ENCODE measurements at places on chromosomes 6 and 20.

GRCh38 chr6:132209351-132209750 lies 191.9 kb downstream of the MOXD1 start:
- DNase-seq: no peak

GRCh38 chr6:132725471-132725870 lies 11.6 kb upstream of the VNN1 start:
- DNase-seq: no peak

GRCh38 chr6:127148511-127148910 lies 30.0 kb downstream of the RSPO3 start:
- DNase-seq: no peak

DNA sequence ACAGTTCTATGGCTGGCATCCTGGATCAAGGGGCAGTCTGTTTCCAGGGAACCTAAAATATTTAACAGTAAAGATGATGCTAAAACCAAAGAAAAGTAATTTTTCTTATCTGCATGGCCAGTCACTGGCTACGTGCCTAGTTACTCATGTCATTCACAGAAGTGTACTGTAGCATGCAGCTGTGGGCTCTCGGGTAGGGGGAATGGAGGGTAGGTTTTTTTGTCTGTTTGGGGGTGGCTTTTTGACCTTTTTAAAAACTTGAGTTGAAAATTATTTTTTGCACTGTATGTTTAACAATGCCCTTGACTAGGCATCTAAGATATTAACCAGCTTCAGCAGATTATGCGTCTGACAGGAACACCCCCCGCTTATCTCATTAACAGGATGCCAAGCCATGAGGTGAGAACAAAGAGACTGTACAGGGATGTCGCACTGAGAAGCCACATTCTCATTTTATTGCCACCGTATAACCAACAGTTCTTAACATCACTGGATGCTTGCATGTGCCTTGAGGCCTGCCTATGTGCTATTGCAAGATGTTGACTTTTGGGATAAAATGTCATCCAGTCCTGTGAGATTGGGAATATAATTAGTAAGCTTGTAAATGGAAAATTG lies 30.3 kb upstream of the MAPK13 start:
- peak; percentile 19 for DNase-seq

GRCh38 chr6:41077536-41077935 lies 4.8 kb downstream of the NFYA start:
- DNase-seq: no peak

DNA sequence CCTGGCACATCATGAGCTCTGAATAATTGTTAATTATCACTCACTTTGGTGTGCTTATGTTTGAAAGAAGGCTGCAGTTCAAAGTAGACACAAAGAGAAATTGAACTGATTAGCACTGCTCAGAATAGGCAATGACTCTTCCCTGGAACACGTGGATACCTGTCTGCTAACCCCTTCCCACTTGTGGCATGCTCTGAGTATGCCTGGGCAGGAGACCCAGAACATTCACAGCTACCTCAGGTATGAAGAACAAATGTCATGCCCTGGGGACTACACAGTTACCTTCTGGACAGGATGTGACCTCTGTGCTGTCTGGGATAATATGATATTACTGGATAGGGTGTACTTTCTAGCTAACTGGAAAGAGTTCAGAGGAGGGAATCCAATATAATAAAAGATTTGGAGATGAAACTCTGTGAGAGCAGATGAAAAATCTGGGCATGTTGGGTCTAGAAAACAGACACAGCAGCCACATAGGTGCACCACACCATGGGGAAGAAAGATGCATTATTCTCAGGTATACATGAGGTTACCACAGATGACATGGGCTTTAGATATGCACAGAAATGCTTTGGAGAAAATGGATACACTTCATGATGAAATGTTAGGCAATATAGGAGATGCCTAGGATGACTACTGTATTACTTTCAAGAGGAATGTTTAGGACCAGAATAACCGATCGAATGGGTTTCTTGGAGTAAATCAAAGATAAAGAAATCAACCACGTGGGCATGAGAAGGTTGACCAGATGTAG lies 324.2 kb upstream of the PREP start:
- no peak for DNase-seq

GRCh38 chr6:35419417-35419816 lies 32.7 kb upstream of the FANCE start:
- no peak for DNase-seq

DNA sequence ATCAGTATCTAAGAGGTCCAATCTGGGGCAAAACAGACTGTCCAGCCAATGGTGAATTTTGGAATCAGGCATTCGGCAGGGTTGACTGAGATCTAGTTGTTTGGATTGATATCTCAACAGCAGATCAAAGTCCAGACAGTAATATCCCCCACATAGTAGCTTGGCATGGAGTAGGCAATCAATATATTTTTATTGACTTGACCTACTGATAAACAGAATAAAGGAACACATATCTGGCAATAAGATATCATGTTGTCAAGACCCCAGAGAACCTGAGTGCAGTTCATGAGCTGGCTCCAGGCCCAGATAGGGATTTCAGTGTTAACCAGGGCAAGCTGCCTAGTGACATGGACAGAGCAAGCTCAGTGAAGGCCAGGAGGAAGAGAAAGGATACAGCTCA lies 34.4 kb downstream of the TNFAIP3 start:
- DNase-seq: no peak

- no peak for DNase-seq
These were observed 579.1 kb downstream of the DOK5 start for GRCh38 chr20:55054453-55054852.

GRCh38 chr6:20213271-20213798 lies 1.1 kb upstream of the MBOAT1 start:
- DNase-seq: no peak

DNA sequence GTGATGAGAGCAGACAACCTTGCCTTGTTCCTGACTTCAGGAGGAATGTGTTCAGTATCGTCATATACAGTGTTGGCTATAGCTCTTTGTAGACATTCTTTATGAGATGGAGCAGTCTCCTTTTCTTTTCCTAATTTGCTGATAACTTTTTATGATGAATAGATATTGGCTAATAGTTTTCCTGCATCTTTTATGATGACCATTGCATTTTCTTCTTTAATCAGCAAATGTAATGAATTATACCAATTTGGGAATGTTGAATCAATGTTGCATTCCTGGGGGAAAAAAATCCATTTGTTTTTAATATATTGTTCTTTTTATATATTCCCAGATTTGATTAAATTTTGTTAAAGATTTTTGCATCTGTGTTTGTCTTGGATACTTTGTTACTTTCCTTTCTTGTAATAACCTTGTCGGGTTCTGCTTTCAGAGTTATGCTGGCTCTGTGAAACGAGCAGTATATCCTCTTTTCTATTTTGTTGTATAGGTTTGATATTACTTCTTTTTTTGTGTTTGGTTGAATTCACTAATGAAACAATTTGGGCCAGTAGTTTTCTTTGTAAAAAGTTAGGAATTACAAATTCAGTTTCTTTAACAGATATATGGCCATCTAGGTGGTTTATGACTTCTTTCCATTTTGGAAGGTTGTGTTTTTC lies 23.9 kb downstream of the KDM1B start:
- no peak for DNase-seq

GRCh38 chr20:10453241-10453640 lies 18.1 kb downstream of the SLX4IP start:
- DNase-seq: no peak

- DNase-seq: no peak
These were observed 27.2 kb downstream of the DIDO1 start for GRCh38 chr20:62898970-62899632.

DNA sequence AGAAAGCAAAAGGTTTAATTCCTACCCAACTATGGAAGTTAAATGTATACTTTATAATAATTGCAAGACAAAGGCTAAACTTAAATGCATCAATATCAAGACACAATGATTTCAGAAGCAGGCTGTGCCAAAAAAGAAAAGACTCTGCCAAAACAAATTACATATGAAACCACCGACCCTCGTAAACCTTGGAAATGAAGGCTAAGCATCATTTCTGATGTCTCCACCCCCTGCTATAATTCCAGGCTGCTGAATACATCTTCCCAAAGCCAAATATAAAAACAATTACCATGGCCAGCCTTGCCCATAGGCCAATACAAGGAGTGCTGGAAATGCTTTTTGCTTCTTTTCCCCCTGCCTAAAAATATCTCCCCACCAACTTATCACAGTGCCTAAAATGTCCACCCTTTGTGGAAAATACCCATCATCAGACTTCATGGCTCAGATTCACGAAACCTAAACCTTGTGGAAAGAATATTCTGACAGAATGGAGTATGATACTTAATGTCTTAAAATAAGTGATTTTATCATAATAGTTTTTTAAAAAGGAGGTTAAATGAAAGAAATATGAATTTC lies 37.4 kb downstream of the RCAN2 start:
- no peak for DNase-seq

DNA sequence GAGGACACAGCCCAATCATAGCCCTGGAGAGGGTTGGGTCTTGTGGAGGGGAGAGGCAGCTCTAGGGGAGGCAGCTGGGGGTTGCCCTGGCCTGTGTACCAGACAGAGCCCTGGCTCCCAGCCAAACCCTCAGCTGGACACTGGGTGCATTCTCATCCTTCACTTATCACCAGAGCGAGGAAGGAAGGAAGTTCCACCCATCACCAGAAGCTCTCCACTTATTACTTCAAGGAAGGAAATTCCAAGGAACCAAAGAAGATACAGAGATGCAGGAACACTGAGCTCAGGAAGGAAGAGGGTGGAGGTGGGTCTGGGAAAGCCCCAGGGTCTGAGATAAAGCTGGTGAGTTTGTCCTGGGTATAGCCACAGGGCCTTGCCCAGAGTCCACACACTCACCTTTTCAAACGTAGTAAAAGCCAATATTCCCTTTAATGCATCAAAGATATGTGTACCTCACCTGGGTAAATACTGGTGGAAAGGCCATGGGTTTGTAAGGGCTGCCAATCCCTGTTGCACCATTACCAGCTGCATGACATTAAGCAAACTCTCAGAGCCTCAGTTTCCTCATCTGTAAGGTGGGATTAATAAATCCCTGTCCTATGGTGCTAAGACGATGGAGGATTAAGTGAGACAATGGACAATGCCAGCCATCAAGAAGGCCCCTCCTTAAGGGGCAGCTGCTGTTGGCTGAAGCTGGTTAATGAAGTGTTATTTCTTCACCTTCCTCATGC lies 109.7 kb upstream of the NAA20 start:
- DNase-seq: no peak

DNA sequence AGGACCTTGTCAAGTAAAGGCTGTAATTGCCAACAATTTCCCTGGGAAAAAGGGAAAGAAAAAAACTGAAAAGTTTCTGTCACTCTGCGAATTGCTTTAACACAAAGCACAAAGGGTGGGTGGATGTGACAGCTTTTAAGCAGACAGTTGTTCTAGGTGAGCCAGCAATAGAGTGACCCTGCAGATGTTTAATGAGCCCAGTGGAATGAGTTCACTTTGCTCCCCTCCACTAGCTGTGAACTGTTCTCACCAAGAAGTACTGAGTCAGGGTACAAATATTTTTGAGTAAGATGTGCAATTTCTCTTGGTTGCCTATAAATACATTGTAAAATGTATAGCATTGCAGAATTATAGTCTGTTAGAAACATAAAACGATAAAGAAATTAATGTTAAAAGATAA lies 26.2 kb upstream of the LRRC1 start:
- no peak for DNase-seq

- peak; percentile 3 for DNase-seq
These were observed 215.0 kb downstream of the ARID1B start for GRCh38 chr6:156992020-156992804.
